Cortex of kidney (tissue), 1 donor: ENCODE measurements at places on chromosomes 16 and 17.

DNA sequence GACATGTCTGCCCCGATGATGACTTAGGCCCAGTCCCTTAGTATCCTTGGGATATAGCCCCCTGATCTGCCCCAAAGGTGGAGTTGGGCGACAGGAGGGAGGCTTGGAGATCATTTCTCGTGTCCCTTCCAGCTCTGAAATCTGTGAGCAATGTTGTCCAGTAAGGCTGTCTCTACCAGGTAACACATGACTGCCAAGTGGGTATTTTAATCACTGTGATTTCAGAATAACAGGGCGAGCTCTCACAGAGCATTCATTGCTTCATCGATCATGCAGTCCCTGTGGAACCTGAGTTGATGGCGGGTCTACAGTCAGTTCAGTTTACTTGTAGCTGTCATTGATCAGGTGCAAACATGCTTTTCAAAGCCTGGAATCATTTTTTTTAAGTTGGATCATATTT lies 39.2 kb downstream of the KSR1 start:
- no peak for DNase-seq

GRCh38 chr17:17497845-17498520 lies 1.8 kb upstream of the RASD1 start:
- DNase-seq: no peak

DNA sequence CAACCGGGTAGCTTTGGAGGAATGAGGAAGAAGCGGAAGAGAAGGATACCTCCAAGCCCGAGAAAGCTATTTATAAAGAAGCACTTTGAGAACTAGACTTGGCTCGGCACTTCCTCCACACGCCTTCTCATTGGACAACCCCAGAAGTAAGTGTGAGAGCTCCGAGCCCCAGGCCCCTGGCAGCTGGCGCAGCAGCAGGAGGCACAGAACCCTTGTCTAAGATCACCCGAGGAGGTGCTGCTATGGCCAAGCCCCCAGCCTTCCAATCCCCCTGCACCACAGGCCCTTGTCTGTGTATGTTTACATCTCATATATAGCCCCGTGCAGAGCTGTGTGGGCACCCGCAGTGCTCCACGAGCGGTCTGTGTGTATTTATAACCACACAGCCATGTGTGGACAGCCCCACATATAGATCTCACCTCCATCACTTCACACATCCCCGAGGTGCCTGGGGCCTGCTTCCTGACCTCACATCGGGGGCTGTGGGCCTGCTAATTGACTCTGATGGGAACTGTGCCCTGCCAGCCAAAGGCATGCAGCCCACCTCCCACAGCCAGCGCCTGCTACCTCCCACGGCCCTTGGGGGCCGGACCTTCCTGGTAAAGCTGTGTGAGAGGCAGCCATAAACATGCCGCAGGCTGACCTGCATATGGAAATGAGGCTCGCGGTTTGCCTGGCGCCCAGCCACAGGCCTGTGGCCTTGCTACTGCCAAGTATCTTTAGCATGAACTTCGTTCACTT lies 96.1 kb downstream of the C17orf67 start:
- DNase-seq: no peak

- DNase-seq: no peak
Measured at GRCh38 chr16:66003201-66003600, 363.3 kb upstream of the CDH5 start.

GRCh38 chr16:2919511-2920255 lies 8.0 kb downstream of the FLYWCH1 start:
- no peak for DNase-seq

GRCh38 chr17:81666342-81667191 lies at the start of the genes CCDC137 and OXLD1:
CCDC137 (plus strand) TSS chr17:81666737; CDS start chr17:81666767, 30 bp downstream.
OXLD1 (minus strand) TSS chr17:81666605; CDS start chr17:81666577, 28 bp downstream.
- DNase-seq: no peak

GRCh38 chr16:89633064-89633631 lies 19.7 kb downstream of the DPEP1 start:
- DNase-seq: no peak

- DNase-seq: no peak
Measured at GRCh38 chr16:8859913-8860881, 8.6 kb downstream of the CARHSP1 start.

DNA sequence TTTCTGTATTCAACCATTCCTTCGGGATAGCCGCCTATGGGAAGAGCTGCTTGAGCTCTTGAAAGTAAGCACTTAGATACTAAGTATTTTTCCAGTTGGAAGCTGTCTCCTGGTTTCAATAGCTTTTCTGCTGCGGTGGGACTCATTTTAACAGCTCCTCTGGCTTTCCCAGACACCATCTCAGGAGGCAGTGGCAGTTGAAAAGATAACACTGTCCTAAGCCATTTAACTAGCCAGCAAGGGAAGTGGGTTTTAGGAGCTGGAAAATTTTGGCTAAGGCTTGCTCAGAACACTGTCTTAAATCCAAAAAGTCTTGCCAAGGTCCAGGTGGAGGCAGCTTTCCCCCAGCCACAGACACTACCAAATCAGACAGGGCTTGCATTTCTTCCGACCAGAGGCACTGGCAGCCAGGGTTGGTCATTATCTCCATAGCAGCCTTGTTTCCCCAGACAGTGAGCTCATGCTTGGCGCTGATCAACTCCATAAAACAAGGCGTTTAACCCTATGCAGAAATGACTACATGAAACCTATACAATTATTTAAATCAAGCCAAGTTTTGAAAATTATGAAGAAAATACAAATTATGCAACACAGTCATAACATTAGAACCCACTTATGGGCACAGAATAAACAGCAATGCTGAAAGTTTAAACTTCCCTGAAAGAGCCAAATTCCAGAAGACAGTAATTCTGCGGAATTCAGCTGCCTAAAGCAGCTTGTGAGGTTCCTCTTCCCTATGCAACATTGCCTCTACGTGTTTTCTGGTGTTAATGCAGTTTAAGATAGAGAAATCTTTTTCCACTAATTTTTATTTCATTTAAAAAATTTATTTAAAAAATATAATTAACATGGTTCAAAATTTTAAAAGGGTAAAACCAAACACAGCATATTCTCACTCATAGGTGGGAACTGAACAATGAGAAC lies 25.0 kb downstream of the GABARAPL2 start:
- no peak for DNase-seq

DNA sequence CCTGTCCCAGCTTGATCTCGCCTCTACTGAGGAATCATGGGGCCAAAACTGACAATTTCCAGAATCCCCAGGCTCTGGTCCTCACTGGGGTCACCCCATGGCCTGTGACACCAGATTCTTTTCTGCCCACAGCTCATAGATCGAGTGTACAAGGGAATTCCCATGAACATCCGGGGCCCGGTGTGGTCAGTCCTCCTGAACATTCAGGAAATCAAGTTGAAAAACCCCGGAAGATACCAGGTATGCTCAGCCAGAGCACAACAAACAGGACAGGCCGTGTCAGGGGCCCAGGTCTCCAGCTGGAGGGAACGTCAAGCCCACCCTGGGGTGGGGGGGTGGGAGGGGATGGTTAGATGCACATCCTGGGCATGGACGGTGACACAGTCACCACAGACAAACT lies 17.5 kb downstream of the USP6 start:
- DNase-seq: no peak

DNA sequence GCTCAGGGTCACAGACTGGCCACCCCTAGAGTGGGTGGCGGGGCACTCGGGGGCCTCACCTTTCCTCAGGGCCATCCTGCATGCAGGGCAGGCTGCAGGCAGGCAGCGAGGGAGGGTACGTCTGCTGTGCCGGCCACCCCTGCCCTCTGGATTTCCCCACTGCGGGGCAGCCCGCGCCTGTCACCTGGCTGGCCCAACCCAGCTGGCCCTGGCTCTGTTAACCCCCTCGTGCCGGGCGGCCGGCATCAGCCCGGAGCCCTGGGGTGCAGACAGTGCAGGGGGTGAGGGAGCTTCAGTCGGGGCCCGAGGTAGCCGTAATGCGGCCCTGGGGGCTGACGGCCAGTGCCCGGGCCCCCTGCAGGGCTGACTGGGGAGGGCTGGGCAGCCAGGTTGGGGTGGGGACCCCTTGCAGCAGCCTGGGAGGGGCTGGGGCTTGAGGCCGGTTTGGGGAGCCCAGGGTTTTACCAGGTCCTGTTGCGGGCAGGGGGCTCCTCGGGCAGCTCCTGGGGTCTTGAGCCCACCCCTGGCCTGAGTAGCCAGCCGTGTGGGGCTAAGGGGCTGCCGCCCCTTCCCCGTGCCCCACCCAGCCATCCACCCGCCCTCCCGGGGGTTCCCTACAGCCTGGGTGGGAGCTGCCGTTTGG lies at the start of gene IGFALS:
Gene IGFALS, minus strand, starts transcription at position 128 of the 643 bp plus-strand sequence. Its CDS starts 53 bp downstream, at position 75.
- DNase-seq: no peak

DNA sequence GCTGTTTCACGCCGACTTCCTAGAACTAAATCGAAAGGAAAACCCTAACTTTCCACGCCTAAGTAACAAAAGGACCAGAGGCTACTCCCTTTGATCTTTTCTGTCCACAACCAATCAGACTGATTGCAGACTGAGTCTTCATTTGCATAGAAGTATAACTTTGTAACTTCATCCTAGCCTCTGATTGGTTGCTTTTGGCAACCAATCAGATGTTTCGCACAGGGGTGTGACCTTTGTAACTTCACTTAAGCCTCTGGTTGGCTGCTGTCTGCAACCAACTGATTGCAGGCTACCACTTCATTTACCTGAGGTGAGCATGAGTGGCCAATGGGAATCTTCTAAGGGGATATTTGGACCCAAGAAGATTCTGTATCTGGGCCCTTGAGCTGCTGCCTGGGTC lies 17.4 kb upstream of the ICAM2 start:
- DNase-seq: no peak

DNA sequence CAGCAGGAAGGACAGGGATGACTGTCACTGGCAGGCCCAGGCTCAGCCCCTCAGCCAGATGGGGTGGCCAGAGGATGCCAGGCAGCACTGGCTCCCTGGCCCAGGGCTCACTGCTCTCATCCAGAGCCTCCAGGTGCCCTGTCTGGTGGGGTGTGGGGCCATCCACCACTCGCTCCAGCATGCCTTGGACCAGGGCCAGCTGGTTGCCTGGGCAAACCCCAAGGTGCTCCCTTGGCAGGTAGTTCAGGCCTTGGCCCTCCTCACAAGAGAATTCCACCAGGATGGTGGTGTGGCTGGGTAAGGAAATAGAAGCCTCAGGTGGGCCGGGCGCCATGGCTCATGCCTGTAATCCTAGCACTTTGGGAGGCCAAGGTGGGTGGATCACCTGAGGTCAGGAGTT lies 29.4 kb downstream of the LGALS9 start:
- DNase-seq: no peak

DNA sequence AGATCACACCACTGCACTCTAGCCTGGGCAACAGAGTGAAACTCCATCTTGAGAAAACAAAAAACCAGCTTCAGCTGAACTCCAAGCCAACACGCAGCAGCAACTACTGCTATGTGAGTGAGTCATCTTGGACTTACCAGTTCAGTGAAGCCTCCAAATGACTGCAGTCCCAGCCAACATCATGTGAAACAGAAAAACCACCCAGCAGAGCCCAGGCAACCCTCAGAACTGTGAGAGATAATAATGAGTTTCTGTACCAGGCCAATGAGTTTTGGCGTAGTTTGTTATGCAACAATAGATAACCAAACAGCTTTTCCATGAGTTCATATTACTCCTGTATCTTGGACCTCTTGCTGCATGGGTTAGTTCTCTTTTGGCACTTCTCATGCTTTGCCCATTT lies 23.3 kb downstream of the PHF12 start:
- DNase-seq: no peak

- DNase-seq: no peak
Measured at GRCh38 chr17:74682471-74683190, 30.1 kb downstream of the CD300LF start.

DNA sequence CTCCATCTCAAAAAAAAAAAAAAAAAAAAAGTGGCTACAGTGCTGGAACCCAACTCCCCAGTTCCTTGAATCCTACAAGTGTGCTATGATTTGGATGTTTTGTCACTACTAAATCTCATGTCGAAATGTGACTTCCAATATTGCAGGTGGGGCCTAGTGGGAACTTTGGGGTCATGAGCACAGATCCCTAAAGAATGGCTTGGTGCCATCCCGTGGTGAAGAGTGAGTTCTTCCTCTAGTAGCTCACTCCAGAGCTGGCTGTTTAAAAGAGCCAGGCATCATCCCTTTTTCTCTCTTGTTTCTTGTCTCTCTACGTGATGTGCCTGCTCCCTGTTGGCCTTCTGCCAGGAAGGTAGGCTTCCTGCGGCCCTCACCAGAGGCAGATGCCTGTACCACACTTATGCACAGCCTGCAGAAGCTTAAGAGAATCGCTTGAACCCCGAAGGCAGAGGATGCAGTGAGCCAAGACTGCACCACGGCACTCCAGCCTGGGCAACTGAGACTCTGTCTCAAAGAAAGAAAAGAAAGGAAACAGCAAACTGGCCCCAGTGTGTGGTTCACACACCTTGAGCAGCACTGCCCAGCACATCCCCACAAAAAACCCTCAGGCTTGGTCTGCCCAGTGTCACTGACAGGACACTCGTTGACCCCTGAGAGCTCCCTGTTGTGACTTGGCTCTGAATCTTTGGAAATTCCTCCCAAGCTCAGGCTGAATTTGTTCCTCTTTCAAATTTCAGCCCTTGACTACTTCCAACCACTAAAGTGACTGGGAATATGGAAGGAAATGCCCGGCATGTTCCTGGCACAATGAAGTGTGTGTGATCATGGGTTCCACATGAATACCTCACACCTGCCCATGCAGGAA lies 3.1 kb downstream of the MT1E start:
- no peak for DNase-seq

- no peak for DNase-seq
Measured at GRCh38 chr17:17937201-17937853, 34.9 kb downstream of the TOM1L2 start.

DNA sequence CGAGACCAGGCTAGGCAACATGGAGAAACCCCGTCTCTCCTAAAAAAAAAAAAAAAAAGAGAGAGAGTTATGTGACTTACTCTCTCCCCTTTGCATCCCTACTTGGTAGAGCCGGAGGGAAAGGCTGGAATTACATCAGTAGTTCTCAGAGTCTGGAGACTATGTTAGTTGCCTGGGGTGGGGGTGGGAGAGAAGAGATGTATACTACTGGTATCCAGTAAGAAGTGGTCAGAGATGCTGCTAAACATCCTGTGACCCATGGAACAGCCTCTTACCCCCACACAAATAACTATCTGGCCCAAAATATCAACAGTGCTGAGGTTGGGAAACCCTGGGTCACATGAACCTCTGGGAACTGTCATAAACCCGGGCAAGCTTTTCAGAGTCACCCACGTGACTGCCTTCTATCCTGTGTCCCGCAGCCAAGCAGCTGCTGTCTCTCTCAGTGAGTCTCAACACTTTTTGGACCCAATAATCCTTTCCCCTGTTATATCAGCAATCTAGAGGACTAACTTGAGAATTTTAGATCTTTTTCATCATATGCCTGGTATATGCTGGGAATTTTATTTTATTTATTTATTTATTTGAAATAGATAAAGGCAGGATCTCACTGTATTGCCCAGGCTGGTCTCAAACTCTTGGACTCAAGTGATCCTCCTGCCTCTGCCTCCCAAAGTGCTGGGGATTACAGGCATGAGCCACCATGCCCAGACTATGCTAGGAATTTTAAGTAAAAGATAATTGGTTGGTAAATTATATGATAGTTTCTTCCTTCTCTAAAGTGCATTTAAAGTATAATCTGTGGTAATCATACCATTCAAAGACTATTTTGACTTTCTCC lies 8.7 kb downstream of the EIF1 start:
- DNase-seq: no peak

DNA sequence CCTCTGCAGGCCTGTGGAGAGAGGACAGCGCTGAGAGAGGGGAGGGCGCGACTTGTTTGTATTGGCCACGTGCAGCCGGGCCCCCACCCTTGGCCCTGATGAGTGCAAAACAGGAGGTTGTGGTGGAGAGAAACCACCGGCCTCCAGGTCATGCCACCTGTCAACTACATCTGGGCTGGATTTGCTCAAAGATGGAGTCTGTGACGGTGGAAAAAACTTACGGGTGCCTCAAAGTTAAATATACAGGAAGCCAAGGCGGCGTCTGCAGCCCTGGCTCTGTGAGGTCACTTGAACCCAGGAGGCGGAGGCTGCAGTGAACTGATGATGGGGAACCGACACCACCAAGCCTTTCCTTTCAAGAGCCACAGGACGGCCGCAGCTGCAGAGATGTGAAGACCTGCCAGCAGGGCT lies 15.7 kb downstream of the C16orf74 start:
- DNase-seq: no peak
